ENCODE measurements at places on chromosomes 12 and 14.

- DNase-seq = no peak
Measured at GRCh38 chr12:50101663-50102062, 2.1 kb upstream of the GPD1 start.

GRCh38 chr12:95718006-95718431 is 72.5 kb downstream of the NTN4 start:
- DNase-seq = no peak

GRCh38 chr12:106759526-106760183 is 14.8 kb upstream of the RIC8B start:
- DNase-seq = no peak

GRCh38 chr12:6279631-6280030 is 30.9 kb upstream of the PLEKHG6 start:
- no peak for DNase-seq

GRCh38 chr14:60332869-60333268 is 83.8 kb downstream of the PPM1A start:
- no peak for DNase-seq

- no peak for DNase-seq
Measured at GRCh38 chr12:109020146-109020795, 597 bp downstream of the SVOP start.

- no peak for DNase-seq
Measured at GRCh38 chr12:117024961-117025480, 74.2 kb downstream of the TESC start.

DNA sequence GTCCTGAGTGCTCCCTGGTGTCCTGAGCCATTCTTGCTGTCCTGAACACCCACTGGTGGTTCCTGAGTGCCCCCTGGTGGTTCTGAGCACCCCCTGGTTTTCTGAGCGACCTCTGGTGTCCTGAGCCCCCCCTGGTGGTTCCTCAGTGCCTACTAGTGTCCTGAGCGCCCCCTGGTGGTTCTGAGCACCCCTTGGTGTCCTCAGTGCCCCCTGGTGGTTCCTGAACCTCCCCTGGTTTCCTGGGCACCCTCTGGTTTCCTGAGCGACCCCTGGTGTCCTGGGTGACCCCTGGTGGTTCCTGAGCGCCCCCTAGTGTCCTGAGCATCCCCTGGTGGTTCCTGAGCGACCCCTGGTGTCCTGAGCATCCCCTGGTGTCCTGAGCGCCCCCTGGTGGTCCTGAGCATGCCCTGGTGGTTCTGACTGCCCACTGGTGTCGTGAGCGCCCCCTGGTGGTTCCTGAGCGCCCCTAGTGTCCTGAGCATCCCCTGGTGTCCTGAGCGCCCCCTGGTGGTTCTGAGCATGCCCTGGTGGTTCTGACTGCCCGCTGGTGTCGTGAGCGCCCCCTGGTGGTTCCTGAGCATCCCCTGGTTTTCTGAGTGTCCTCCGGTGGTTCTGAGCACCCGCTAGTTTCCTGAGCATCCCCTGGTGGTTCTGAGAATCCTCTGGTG is 473.1 kb downstream of the TMEM121 start:
- DNase-seq = no peak

Measured in NCI-H1436 (cell line).